ENCODE measurements at places on chromosomes 11 and 22. TPM values are rescaled to one million over a fixed set of nuclear protein-coding genes. Genes with fewer than 3 reads are reported as not detected.

GRCh38 chr11:129410395-129410960 lies 34.8 kb downstream of the BARX2 start:
- no peaks in the 10 kb centered on the region for H3K4me1 ChIP-seq
- no peaks in the 10 kb centered on the region for H3K36me3 ChIP-seq
- no peak overlapping the region for H3K27ac ChIP-seq

- no peak overlapping the region for H3K4me3 ChIP-seq
- peaks cover 19% of the 10 kb centered on the region for H3K27me3 ChIP-seq
- no peaks in the 10 kb centered on the region for H3K4me1 ChIP-seq
- no peaks in the 10 kb centered on the region for H3K36me3 ChIP-seq
- no peak overlapping the region for H3K27ac ChIP-seq
Observed at GRCh38 chr11:105612771-105613170, 2.9 kb downstream of the GRIA4 start.

The SRRD gene
- total RNA-seq, result 22.8 TPM

- no peak overlapping the region for H3K4me3 ChIP-seq
- no peak overlapping the region for H3K27ac ChIP-seq
- no peaks in the 10 kb centered on the region for H3K27me3 ChIP-seq
- no peak for DNase-seq
Observed at GRCh38 chr11:11662578-11662977, 40.8 kb upstream of the GALNT18 start.

GRCh38 chr22:36763576-36763975 lies 12.3 kb downstream of the IFT27 start:
- H3K27ac ChIP-seq, result no peak overlapping the region
- peaks cover 16% of the 10 kb centered on the region for H3K36me3 ChIP-seq
- no peaks in the 10 kb centered on the region for H3K27me3 ChIP-seq
- no peak overlapping the region for H3K4me3 ChIP-seq

DNA sequence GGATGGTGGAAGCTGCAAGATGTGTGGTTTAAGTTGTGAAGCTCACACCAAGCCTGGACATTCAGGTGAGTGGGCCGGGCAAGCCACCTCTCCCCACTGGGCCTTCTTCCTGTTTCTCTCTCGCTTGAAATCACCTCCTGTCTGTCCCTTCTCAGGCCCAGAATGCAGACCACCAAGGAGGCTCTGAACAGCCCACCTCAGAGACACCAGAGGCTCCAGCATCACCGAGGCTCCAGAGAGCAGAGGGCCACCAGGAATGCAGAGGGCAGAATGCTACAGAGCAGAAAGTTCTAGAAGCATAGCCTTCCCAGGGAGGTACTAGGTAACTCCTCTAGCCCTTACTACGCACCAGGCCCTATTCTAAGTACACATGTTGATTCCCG lies 14.8 kb upstream of the IL2RB start:
- H3K4me1 ChIP-seq, result peaks cover 8% of the 10 kb centered on the region
- no peaks in the 10 kb centered on the region for H3K36me3 ChIP-seq
- peak; percentile 28 for DNase-seq
- no peaks in the 10 kb centered on the region for H3K27me3 ChIP-seq

The VPS26B gene
- total RNA-seq, result 34.6 TPM

Measured in kidney (tissue), 22 donors.